ENCODE measurements at places on chromosomes 12 and 14.
A peak's percentile ranks its signal among the peaks of the same experiment; 100 is the strongest.

GRCh38 chr12:20444595-20445170, 76.3 kb downstream of the PDE3A start:
- no peak for DNase-seq

DNA sequence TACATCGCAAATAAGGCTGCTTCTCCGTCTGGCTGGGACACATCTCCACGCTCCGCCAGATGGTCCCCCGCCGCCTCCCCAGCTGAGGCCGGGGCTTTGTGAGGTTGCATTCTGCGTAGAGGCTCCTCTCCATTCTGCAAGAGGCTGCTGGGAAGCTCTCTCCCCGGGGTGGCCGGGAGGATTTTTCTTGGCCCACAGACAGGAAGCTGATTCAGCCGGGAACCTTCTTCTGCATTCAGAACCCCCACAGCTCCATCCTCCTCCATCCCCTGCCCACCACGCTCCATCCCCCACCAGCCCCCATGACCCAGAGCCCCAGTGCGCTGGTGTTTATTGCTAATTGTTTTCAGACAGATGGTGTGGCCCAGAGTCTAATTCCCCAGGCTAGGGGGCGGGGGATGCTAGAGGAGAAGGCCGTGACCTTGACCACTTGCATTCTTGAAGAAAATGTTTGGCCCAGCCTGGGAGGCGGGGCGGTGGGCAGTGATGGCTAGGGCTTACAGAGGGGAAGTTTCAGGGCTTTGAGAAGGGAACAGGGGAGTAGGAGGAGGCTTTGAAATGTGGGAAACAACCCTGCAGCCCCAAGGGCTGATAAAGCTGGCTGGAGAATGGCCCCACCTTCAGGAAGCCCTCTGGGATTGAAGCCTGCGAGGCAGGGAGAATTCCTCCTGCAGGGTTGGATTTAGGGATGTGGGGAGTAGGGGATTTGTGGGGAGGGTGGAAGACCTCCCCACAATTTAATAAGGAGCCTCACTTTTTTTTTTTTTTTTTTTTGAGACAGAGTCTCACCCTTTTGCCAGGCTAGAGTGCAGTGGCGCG, 88.5 kb upstream of the NCOR2 start:
- DNase-seq: peak; percentile 48

DNA sequence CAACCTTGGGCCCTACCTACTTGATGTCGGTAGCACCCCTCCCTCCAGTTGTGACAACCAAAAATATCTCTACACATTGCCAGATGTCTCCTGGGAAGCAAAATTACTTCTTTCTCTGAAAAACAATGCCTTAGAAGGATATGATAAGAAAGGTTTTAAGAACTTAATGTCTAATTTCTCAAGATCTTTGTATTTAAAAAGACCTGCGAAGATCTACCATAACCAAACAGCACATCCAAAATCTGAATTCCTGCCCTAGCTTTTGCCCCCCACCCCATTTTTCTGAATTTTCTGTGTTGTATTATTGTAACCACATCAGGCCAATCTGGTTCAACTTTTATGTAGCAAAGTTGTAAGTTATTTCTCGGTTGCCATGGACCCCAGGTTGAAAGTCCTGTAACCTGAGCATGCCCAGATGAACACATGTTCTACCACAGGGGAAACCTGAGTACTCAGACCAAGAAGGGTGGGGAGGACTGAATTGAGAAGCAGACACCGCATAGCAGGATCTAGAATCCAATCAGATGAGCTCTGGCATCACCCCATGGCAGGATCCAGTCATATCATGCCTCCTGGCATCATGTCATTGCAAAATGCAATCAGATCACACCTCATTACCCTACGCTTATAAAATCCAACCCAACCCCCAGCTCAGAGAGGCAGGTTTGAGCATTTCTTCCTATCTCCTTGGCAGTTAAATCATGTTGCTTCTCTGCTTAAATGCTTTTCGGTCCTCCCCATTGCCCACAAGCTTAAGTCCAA, 8.7 kb downstream of the TMEM253 start:
- DNase-seq: no peak

DNA sequence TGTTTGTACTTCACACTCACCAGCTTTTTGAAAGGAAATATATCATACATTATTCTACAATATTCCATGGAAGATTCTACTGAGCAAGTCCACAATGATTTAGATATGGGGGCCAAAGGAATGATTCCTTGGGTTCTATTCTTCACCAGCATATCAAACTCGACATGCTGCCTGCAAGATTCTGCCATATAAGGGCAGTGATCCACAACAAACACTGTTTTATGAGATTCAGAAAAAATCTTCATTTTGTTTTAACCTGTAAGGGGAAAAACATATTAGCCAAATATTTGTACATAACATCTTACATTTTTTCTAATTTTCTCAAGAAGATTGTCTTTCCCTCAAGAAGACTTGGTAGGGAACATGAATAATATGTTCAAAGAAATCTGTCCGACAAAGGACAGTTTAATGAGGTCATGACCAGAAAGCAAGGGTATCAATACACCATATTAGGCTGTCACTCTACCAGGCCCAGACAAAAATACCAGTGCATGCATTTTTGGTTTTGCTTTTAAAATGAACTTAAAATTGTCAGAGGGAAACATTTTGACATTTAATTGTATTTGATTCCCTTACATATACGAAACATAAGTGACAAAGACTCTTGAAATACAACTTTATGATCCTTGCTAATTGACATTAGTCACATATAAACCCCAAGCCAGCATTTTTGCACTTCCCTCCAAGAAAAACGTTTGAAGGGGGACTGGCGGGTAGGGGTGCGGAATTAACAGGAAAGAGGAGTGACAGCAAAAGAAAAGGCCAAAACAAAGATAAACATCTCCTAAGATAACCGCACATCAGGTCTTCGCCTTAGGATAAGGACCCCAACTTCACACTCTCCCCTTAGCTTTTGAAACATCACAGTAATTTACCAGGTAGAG, 980 bp downstream of the INTS13 start:
- DNase-seq: no peak

DNA sequence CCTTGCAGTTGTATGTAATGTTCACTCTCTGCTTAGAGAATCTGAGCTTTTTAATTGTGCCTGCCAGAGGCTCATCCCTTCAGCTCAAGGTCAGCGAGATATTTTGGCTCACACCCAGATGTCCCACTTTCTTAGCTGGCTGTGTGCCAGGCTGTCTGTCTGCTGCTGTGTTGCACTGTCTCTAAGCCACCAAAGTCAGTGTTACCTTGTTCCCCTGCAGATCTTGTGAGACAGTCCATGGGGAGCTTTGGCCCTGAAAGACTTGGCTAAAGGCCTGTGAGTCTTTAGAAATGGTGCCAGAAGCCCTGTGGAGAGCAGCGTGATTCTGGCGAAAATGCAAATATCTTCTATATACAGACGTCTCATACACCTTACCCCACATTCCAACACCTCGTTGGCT, 293.7 kb downstream of the TTC6 start:
- no peak for DNase-seq

DNA sequence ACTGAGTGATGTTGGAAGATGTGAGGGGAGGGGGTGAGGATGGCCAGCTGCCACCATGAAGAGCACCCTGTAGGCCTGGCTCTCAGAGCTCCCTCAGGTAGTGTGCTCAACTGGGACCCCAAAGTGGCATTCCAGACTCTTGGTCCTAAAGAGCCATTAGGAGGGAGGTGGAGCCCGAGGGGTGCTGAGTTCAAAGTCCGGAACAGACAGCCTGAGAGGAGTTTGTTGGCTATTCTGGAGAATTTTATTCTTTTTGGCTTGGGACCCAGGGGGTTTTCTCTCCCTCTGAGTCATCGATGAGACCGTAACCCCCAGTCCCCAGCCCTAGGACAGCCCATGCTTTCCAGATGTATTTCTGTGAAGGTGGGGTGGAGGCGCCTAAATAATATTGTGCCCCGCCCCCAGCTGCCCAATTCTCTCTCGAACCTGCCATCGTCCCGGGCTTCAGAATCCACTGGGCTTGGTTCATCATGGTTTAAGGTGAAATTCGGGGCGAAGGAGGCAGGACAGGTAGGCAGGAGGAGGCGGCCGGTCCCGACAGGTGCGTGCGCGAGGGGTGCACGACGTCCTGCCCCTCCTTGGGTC, 690 bp upstream of the RBP5 start:
- DNase-seq: no peak

GRCh38 chr12:126950266-126950665, 1316.7 kb upstream of the TMEM132C start:
- no peak for DNase-seq

- peak; percentile 34 for DNase-seq
Observed at GRCh38 chr12:99131751-99132199, 486.7 kb downstream of the APAF1 start.

DNA sequence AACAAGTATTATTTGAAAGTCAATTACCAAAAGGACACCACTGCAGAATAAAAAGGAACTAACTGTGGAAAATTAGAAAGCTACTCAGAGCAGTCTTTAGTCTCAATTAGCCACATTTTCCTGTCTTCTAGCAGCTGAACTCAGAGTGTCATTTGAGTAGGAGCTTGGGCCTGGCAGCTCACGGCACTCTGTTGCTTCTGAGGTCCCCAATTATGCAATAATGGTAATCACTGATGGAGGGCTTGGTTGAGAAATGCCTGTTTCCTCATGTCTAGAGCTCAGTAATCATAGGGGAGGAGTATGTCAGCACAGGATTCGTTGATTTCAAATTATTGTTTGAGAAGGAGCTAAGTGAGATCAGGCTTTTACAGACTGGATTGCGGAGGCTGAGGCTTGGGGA, 108.6 kb downstream of the VRK1 start:
- DNase-seq: no peak

DNA sequence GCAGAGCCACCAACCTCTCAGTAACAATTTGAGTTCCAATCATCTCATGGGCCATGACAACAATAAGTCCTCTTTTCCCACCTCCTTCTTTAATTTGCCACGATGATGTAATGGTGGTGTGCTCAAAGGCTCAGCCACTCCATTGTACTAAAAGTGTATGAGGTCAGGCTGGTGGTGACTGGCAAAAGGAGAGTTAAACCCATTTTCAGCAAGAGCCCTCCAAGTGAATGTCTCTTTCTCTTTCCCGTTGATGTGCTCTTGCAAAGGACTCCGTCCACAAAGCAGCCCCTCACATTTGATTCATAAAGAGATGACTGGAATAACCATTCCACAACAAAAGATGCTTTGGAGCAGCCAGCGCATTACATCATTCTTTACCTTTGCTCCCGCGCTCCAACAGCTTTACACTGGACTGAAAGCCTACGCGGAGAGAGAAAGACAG, 41.6 kb downstream of the DUSP16 start:
- DNase-seq: no peak

- no peak for DNase-seq
Observed at GRCh38 chr12:109753054-109753401, 39.4 kb downstream of the FAM222A start.

- DNase-seq: no peak
Observed at GRCh38 chr12:106892075-106892474, 63.6 kb upstream of the TMEM263 start.

GRCh38 chr12:1305791-1306500, 288.4 kb downstream of the FBXL14 start:
- no peak for DNase-seq

DNA sequence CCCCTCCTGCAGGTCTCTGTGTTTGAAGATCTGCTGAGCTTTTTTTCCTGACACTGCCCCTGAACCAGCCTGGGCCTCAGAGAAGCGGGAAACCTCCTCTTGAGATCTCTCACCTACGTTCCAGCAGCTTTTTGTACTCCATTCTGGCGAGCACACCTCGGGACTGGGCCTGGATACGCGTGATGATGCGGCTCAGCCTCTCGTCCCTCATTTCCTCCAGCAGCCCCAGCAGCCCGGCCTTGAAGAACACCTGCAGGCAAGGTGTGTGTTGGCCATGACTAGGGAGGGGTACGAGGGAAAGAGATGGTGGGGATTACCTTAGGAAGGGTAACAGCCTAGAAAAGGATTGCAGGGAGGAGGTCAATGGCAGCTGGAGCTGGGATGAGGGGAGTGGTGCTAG, 10.3 kb downstream of the MYH7 start:
- DNase-seq: no peak

DNA sequence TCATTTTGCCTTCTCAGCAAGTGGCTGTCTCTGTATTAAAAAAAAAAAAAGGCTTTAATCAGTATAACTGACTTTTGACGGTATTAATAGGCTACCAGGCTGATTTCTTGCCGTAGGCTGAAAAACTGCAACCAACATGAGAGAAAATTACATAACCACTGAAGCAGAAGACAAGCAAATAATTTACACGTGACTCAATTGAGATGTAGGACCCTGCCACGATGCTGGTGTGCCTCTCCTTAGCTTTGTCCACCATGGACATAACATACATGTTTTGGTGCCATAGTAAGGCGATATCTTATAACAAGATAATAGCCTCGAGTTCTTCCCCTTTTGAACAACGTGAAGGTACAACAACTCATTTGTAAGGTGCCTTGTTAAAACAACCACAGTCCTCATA, 88.7 kb upstream of the GRIP1 start:
- DNase-seq: no peak

- DNase-seq: no peak
Observed at GRCh38 chr12:112555621-112556233, 137.0 kb downstream of the PTPN11 start.

DNA sequence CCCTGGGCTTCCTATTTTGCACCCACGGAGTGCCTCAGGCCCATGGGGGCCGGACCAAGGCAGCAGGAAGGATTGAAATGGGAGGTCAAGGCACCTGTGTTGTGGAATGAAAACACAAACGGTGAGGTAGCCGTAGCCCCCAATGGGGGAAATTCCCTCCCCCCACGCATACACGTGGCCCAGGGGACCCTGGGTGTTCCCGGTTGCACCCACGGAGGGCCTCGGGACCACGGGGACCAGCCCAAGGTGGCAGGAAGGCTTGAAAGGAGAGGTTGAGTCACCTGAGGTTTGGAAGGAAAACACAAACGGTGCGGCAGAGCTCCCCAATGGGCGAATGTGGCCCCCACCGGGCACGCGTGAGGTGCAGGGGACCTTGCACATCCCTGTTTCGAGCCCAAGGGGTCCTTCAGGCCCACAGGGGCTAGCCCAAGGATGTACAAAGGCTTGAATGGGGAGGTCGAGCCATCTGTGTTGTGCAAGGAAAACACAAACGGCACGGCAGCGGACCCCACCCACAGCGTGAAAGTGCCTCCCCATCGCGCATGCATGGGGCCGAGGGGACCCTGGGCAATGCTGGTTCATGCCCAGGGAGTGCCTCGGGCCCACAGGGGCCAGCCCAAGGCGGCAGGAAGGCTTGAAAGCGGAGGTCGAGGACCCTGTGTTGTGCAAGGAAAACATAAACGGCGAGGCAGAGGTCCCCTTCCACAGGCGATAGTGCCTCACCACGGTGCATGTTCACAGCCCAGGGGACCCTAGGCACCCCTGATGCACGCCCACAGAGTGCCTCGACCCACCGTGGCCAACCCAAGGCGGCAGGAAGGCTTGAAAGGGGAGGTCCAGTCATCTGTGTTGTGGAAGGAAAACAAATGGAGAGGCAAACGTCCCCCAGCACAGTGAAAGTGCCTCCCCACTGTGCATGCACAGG, 376.7 kb downstream of the ALG10 start:
- peak; percentile 1 for DNase-seq

GRCh38 chr12:122022393-122023338, 982 bp downstream of the BCL7A start:
- no peak for DNase-seq

GRCh38 chr12:12715459-12716150, 1.6 kb upstream of the CDKN1B start:
- DNase-seq: peak; percentile 39
